ENCODE measurements at places on chromosomes 7 and 10.

- DNase-seq = peak; percentile 77
These were observed 62.6 kb downstream of the COL13A1 start for GRCh38 chr10:69864321-69864720.

- no peak for DNase-seq
These were observed 24.3 kb downstream of the PRLHR start for GRCh38 chr10:118571123-118571522.

DNA sequence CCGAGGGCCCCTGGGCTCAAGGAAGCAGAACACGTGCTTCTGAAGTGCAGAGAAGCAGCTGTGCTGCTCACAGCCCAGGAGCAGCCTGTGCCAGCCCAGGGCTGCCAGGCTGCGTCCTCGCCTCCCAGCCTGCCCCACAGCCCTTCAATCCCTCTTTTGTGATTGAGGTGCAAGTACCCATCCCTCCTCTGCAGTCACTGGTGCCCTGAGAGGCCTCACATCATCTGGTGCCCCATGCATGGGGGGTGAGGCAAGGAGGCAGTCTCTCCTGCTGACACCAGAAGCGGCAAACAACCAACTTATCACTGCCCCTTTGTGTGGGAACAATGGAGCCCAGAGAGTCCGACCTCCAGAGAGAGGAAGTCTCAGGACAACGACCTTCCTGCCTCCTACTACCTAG is 49.8 kb upstream of the FGFR2 start:
- no peak for DNase-seq

GRCh38 chr7:138926241-138926612 is 55.0 kb downstream of the KIAA1549 start:
- DNase-seq = no peak

- DNase-seq = no peak
These were observed 9.1 kb downstream of the TTYH3 start for GRCh38 chr7:2640846-2641316.

DNA sequence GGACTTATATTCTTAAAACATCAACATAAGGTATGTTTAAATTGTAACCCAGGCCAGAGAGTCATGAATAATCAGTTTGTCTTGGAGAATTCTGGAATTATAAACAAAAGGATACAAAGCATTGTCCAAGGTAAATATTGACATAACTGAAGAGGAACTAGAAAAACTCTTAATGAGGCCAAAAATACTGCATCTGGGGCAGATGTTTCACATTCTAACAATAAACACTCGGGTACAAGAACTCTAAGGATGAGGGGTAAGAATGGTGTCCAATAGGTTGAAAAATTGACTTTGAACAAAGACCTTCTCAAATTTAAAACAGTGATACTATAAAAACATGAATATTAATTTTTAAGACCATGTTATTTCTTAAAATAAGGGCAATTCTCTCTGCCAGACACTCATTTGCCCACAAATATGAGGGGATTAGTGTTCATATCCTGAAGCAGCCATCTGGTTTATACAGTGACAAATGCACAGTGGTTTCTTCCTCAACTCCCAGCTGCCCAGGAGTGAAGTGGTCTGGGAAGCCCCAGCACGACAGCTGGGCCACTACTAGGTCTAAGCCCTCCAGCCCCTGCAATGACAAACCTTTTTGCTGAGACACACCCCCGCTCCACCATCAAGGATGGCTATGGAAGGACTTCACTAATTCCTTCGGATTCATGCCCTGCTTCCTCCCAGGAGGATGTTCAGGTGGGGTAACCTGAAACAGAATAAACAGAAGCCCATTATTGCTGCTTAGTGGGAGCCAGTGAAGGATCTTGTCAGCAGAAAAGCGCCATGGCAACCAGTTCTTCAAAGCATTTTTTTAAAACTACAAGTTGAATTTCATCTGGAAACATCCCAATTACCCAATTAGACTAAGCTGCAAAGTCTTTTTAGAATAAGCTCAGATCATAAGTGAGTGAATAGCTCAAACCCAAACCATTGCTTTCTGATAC is 107.5 kb upstream of the ARID5B start:
- no peak for DNase-seq

DNA sequence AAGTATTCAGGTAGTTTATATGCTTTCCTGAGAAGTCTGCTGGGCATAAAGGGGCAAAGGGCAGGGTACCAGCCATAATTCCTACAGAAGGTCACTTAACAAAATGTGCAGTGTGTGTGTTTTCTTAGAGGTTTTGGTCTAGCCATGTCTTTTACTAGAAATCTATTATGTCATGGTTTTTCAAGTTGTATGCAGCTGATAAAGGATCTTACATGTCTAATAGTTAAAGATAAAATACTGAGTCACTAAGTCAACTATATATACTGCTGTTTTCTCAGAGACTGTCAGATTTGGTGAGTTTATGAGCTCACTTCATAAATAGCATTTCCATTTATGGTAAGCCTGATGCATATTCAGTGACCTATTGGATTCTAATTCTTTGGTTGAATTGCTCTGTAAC is 7.7 kb downstream of the CASP2 start:
- peak; percentile 35 for DNase-seq

DNA sequence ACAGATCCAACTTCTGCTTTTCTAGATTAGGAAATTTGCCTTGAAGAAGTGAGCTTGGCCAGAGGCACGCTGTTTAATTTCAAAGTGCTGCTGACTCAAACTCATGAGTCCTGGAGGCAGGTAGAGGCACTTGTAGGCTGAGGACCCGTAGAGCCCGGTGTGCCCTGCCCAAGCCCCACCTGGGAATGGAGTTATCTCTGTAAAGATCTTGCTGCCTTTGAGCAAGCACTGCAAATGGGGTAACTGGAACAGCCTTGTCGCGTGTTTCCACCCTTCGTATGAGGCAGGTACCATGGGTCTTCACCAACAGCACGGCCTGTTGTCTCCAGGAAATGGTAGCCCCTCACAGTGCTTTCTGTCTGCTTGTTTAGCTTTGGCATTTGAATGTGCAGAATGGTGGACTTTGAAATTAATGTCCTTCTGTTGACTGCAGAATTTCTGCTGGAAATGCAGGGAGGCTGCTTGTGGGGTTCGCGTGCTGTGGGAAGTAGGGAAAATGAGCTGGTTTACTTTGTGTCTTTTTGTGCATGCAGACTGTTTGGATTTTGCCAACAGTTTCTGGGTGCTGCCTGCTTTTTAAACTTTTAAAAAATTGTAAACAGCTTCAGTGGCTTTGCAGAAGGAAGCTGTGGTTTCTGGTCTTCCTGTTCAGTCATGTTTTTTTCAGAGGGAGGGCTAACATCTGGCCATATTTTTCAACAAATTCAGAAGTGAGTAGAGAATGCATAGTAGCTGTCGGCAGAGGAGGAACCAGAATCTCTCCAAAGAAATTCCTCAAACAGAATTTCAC is 27.2 kb downstream of the CCM2 start:
- DNase-seq = no peak

DNA sequence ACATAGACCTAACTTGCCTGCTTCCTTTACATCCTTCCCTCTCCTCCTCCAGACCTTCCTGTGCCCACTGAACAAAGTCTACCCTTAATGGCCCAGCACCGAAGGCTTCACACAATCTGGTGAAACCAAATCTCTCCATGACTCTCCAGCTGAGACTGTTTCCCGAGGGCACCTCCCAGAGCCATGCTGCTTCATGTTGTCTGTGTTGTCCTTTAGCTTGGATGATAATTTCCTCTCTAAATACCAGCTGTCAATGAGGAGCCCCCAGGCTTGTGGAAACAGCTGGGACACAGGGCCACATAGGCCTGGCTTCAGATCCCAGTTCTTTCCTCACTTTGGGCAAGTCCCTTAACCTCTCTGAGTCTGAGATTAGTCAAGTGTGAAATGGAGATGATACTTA is 54.3 kb downstream of the DLD start:
- DNase-seq = no peak

DNA sequence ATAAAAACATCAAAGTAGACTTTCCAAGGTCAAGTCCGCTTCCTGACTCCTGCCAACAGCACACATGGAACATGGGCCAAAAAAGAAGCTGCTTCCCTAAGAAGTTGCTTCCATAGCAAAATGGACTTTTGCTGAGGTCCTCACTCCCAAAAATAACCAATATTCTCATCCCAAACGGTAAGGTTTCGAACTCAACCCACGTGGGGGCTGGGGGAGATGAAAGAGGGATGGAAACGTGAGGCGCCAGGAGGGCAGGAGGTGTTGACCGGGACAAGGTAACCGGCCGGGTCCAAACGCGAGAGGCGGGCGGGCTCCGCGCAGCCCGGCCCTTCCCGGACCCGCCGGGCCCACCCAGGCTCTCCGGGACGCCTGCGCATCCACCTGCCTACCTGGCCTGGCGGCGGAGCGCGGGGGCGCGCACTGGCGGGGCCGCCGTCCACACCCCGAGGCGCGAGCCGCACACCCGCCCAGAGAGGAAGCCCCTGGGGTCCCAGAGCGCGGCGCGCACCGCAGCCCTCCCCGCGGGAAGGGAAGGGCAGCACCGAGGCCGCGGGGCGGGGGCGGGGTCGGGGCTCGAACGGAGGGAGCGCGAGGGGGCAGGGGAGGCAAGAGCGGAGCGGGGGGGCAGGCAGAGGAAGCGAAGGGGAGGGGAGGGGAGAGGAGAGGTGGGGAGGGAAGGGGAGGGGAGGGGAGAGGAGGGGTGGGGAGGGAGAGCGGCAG is 742 bp downstream of the LMBR1 start:
- DNase-seq = no peak

DNA sequence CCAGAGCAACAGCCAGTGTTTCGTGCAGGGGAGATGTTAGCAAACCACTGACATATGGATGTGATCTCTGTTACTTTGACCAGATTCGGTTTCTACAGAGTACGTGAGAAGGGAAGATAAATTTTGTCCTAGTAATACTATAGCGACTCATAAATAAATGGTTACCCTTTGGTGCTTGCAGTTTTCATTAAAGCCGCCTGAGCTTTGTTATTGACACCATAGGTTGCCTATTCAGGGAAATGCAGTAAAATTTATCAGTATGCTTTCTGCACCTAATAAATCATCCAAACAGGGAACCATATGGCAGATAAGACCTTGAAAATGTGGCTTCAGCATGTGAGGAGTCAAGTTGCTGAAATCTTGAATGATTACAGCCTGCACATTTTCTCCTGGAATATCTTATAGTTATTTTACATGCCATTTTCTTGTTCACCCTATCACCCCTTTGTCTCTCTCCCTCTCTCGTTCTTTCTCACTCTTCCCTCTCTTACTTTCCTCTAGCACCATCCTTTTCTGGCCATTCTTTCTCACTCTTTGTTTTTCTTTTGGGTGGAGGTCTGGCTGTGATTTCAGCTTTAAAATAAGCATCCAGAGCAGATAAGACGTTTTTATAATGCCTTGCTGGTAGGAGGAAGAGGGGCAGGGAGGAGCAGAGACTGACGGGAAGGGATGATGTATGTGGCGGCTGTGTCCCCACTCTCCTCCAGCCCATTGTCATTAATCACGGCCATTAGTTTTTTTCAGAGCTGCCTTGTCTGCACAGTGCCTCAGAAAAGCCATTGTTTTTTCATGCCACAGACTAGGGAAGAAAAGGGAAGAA is 182.5 kb downstream of the LRMDA start:
- peak; percentile 98 for DNase-seq

- no peak for DNase-seq
These were observed 55.9 kb upstream of the MXI1 start for GRCh38 chr10:110151467-110151866.

GRCh38 chr10:1600861-1601260 is 136.5 kb downstream of the ADARB2 start:
- DNase-seq = no peak

- DNase-seq = no peak
These were observed 17.5 kb upstream of the BAG3 start for GRCh38 chr10:119633538-119634218.

DNA sequence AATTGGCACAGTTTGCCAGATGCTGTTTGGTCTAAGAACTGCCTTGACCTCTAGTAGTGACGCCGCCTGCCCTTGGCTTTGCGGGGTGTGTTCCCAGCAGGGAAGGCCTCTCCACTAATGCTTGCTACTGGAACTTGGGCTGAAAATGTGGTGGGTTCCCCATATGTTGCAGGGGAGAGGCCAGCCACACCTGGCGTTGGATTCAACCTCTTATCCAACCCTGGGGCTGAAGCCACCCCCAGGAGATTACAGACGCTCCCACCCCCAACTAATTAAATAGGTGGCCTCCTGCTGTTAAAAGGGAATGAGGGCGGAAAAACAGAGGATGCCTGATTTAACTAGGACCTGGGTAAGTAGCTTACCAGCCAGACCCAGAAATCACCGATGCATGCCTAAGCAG is 19.2 kb upstream of the ATOH7 start:
- DNase-seq = no peak

DNA sequence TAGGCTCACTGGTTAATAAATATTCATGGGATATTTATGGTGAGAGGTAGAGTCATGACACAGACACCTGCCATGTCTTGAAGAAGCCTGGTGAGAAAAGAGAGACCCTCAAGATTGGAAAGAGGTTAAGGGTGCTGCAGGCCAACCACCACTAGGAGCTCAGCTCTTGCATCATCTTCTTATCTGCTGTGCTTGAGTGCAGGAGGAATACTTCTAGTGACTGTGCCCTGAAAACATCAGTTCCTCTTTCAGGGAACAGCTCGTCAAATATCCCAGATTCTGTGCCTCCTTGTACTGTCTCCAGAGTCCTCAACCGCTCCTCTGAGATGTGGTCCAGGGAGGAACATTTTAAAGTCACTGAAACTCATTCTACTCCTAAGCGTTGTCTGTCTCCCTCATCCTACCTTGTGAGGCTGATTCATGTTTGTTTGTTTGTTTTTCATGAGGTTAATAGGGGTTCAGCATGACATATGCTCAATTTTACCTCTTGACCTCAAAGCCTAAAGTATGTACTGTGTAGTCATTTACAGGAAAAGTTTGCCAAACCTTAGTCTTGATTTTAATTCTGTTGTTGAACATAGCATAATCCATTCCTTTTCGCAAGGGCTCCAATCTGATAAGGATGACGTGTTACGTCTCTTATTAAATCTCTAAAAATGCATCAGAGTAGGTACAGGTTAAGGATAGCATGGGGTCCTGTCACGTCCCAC is 293.1 kb downstream of the C7orf25 start:
- no peak for DNase-seq

- DNase-seq = no peak
These were observed 60.6 kb upstream of the LAMB1 start for GRCh38 chr7:108063520-108063933.

DNA sequence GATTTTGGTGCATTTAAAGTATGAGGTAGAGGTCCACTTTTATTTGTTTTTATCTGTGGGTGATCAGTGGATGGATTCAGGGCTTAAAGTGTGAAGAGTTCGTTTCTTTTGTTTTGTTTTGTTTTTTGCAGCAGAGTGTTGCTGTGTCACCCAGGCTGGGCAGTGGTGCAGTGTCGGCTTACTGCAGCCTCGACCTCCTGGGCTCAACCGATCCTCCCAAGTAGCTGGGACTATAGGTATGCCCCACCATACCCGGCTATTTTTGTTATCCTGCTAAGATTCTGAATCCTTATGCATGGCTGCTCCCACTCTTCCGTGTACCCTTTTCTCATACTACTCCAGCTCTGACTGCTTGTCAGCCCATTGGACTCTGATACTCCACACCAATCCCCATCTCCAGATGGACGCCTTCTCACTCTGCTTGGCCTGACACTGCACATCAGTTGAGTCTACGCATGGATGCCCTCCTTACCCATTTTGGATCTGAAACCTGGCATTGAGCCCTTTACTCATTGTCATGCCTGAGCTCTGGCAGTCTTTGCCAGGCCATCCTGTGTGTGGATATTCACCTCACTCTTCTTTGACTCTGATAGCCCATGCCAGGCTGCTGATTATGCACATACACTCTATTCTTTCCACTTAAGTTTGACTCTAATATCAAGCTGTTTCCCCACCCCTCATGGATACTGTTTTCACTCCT is 119.5 kb downstream of the CCSER2 start:
- no peak for DNase-seq

- DNase-seq = no peak
These were observed 4.8 kb upstream of the REPIN1 start for GRCh38 chr7:150363872-150364271.
